Mucosa of descending colon (tissue), 3 donors: ENCODE measurements at places on chromosomes 12 and 14.

DNA sequence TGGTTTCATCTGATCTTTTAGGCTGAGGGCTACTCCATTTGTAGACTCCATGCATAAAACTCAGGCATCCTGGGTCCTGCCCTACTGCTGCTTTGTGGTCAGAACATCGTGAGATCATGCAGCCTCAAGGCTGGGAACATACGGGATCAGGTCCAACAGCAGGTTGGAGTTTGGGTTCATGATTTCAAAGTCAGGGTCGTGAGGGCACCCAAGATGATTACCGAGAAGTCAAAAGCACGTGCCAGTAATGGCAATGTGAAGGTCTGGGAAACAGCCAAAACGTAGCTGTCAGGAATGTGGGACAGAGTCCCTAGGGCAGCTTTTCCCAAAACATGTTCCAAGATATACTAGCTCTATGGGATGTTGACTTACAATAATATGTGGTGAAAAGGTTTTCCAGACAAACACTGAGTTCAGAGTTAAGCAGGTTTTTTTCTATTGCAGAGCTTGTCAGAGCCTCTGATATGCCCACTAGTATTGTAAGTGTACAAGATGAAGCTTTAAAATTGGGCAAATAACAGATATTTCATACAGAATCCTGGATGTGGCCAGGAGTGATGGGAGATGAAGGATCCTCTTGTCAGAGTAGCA, 130.3 kb upstream of the DNM1L start:
- no peak for DNase-seq

DNA sequence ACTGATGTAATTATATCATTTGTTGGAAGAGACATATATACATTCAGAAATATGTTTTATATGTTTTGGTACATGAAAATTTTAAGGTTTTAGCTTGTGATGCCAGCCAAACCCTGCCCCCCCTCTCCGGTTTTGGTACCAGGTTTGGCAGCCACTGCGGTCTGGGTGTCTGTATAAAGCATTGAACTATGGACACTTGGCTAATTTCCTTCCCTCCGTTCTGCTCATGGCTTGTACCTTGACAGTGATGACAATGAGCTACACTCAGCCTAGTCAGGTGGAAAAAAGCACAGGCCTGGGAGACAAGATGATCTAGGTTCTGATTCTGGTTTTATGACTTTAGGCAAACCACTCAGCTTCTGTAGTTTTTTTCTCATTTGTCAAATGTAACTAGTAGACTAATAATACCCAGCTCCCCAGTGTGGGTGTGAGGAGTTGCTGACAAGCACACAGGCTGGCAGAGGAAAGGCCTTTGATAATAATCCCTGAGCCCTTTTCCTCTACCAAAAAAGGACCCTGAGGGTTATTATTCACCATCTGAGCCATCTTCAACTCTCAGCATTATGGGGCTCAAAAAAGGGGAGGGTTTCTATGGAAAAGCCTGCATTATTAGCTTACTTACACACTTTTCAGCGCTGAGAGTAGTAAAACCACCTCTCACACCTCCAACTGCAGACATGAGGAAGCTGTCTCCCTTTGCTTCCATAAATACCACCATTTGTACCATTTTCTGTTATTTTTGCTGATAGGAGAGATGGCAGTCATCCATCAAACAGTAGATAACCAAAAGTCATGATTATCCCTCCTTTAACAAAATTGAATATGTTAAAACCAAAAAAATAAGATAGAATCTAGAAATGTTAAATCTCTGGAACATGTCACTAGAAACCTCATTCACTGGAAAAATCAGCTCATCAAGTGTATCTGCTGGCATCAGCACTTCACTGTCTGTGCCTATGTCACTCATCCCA, 76.3 kb upstream of the PSMC1 start:
- no peak for DNase-seq

- DNase-seq = no peak
Measured at GRCh38 chr14:57464008-57464730, 29.5 kb downstream of the CCDC198 start.

GRCh38 chr14:78921856-78922255, 751.7 kb downstream of the NRXN3 start:
- DNase-seq = no peak

DNA sequence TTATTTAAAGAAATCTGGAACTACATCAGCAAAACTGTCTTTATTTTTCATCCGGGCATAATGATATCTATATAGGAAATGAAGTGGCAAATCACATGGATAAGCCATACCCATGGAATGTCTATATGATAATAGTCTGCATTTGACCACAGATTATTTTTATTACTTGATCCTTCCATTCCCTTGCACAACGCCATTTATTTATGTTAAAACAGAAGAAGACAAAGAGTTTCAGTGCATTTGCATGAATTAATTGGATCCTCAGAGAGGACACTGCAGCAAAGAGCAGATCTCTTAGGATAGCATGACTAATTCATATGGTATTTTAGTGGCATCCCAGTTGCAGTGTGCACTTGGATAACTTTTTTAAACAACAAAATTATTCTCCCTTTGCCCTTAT, 345.0 kb downstream of the CCDC91 start:
- DNase-seq = no peak
